ENCODE measurements at places on chromosomes 2 and 18. TPM values are rescaled to one million over a fixed set of nuclear protein-coding genes. Genes with fewer than 3 reads are reported as not detected.

GRCh38 chr2:238649936-238650518 lies 197.9 kb upstream of the TWIST2 start:
- no peak for DNase-seq

GRCh38 chr2:4604767-4605166 lies 901.4 kb downstream of the DCDC2C start:
- no peak for DNase-seq

DNA sequence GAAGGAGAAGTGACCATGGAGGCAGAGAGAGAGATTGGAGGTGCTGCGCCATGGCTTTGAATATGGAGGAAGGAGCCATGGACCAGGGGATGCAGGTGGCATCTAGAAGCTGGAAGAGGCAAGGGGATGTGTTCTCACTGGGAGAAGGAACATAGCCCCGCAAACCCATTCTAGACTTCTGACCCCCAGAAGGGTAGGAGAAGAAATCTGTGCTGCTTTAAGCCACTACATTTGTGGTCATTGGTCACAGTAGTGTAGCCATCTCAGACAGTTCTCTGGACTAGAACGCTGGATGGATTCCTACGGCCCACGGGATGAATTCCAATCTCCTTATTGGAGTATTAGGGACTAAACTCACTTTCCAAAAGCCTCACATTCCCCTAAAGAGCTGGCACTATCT lies 67.8 kb downstream of the PTGR3 start:
- DNase-seq: no peak

GRCh38 chr2:12931186-12931844 lies 214.6 kb downstream of the TRIB2 start:
- DNase-seq: no peak

GRCh38 chr2:207126724-207127308 lies 38.9 kb downstream of the KLF7 start:
- DNase-seq: no peak

GRCh38 chr18:21456428-21457178 lies 143.9 kb downstream of the ESCO1 start:
- no peak for DNase-seq

DNA sequence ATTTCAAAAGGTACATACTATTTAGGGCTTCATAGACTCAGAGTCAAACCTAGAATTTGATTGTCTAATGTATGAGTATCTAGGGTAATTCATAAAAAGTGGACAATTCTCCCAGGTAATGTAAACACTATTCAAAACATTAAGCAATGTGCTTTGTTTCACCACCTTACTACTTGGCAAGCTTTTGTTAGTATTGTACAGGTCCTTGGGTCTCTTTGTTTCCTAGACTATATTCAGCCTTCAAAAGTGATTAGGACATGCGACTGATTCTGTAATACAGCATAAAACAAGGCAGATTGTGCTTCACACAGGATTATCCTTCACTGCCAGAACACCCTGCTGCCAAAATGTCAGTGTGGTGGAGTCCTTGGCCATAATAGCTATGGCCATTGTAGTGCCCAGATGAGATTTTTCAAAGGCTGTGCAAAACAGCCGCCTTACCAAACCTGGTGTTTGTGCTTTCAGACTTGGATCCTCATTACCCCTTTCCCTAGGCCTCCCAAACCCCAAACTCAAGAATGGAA lies 90.1 kb upstream of the CAVIN2 start:
- no peak for DNase-seq

- no peak for DNase-seq
Observed at GRCh38 chr2:49940626-49941025, 786.3 kb upstream of the FSHR start.

GRCh38 chr2:208049441-208049840 lies 24.1 kb upstream of the PLEKHM3 start:
- no peak for DNase-seq

Gene ELOA2
- total RNA-seq: not detected
